ENCODE measurements at places on chromosomes 13 and 19. TPM values are rescaled to one million over a fixed set of nuclear protein-coding genes. Genes with fewer than 3 reads are reported as not detected.

Gene ZNF296
- 0.06 TPM for total RNA-seq

Gene ZNF787
- total RNA-seq, result 43.8 TPM

Gene CD79A
- total RNA-seq, result not detected

Gene CLDND2
- not detected for total RNA-seq

Gene BCL3
- 7.6 TPM for total RNA-seq

Gene FBXO27
- total RNA-seq, result 2.6 TPM

Gene PPP1R15A
- total RNA-seq, result 50.7 TPM

Gene RNF17
- total RNA-seq, result not detected

Gene CFAP97D2
- not detected for total RNA-seq

Gene ZNF235
- total RNA-seq, result 2.0 TPM

Gene LYPD4
- total RNA-seq, result not detected

Gene ZIC2
- total RNA-seq, result 10.9 TPM

Gene CEACAM21
- total RNA-seq, result 0.12 TPM

Gene ITGBL1
- total RNA-seq, result 0.65 TPM

Gene CGB2
- 2.2 TPM for total RNA-seq

Gene LSM7
- 380 TPM for total RNA-seq

Gene ZNF524
- 6.1 TPM for total RNA-seq

Gene CSNK1G2
- total RNA-seq, result 54.1 TPM

Data from Daoy (cell line).